ENCODE measurements at places on chromosomes 12 and 14. TPM values are rescaled to one million over a fixed set of nuclear protein-coding genes. Genes with fewer than 3 reads are reported as not detected.

DNA sequence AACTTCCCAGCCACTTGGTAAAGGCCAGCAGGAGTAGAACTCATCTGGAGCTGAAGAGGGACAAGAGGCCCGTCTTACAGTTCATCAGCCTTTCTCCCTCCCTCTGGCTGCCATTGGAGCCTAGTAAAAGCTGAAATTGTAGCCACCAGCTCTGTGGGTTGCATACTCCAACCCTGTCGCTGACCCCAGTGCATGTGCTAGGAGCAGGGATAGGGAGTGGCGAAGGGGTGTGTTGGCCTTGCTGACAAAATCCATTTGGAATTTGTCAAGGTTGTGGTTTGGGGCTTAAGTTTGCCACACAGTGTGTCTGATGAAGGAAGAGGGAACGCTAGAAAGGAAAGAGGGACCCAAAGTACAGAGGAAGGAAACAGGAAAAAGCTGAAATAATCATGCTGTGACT is 4.0 kb upstream of the ARF3 start:
- DNase-seq: no peak

- no peak for DNase-seq
These were observed 15.3 kb upstream of the DGLUCY start for GRCh38 chr14:91098591-91098990.

The HOXC4 gene
- not detected for total RNA-seq

The C12orf56 gene
- total RNA-seq: not detected
